Naive thymus-derived CD4-positive, alpha-beta T cell (primary cell): ENCODE measurements at places on chromosomes 1 and 21. TPM values are rescaled to one million over a fixed set of nuclear protein-coding genes. Genes with fewer than 3 reads are reported as not detected.

DNA sequence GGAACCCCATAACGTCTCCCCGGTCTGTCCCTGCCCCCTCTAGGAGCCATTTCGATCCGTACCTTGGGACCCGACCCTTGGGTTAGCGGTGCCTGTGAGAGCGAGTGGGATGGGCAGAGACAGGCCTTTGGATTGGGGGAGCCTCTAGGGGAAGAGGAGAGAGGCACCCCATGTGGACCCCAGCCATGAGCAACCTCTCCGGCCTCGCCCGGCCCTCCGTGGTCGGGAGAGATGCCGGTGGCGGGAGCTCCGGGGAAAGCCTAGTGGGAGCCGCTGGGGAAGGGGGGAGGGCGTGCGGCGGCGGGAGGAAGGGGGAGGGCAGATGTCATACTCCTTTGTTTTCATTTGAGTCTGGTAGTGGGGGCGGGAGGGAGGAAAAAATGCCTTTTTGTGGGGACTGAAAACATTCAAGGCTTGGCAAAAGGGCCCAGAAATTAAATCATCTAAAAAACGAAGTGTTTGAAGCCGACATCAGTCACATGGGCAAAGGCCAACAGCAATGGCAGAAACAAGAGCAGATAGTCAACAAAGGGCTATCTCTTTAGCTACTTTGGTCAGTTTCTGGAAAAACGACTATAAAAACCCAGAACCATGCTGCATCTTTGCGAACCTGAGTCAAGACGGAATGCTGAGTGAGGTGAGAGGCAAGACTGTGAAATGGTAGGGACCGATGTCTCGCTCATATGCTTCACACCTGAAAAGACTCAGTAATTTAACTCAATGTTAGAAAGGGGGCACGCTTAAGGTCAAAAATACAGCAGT lies 758 bp downstream of the PTBP2 start:
- H3K4me3 ChIP-seq = peak overlapping the region; percentile 89
- no peaks in the 10 kb centered on the region for H3K36me3 ChIP-seq
- H3K4me1 ChIP-seq = peaks cover 10% of the 10 kb centered on the region
- peak; percentile 64 for DNase-seq
- H3K27ac ChIP-seq = peak overlapping the region; percentile 84
- H3K27me3 ChIP-seq = no peaks in the 10 kb centered on the region

- H3K27ac ChIP-seq = no peak overlapping the region
- H3K27me3 ChIP-seq = no peaks in the 10 kb centered on the region
- peaks cover 16% of the 10 kb centered on the region for H3K4me1 ChIP-seq
- no peak overlapping the region for H3K4me3 ChIP-seq
- no peak for DNase-seq
Observed at GRCh38 chr1:39269349-39269748, 64.9 kb downstream of the MACF1 start.

DNA sequence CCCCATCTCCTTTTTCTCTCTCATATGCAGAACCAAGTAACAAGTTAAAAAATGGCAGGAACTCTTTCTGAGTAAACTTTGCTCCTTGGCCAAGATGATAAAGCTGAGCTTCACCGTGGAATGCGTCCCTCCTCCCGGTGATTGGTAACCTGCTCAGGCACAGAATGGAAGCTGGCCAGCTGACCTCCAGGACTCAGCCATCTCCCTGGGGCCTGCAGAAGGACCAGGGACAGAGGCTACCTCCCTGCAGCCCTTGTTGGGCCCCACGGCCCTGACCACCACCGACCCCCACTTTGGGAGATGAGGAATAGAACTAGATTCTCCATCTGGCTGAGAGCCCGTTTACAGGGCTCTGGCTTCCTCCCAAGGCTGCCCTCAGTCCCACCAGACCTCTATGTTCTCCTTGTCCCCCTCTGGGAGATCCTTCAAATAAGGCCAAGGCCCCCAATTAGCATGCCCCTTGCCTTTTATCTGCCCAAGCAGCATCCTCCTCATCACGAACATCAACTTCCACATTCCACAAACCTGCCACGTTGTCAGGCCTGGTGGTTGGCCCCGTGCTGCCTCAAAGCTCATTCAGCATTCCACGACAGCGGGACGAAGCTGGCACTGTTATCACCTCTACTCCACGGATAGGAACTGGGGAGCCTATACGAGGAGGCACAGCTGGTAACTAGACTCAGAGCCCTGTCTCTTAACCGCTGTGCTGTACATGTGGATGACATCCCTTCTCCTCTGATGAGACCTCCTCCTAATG lies 74.2 kb downstream of the CD34 start:
- H3K27ac ChIP-seq = peak overlapping the region; percentile 33
- H3K27me3 ChIP-seq = no peaks in the 10 kb centered on the region
- peaks cover 15% of the 10 kb centered on the region for H3K4me1 ChIP-seq
- no peaks in the 10 kb centered on the region for H3K36me3 ChIP-seq
- H3K4me3 ChIP-seq = no peak overlapping the region
- no peak for DNase-seq

DNA sequence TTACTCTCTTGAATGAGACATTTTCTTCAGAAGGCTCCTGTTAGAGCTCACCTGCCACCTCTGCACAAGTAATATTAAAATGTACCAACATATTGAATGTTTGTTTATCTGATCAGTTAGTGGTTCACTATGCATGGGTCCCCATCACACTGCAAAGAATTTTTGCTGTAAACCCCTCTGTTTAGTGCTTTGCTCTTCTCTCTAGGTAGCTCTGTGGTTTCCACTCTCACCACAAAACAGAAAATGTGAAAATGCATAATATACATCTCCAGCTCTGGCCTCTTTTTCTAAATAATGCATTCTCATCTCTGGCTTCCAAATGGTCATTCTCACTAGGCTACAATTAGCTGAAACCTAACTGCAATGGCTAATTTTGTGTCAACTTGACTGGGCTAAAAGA lies 176.7 kb downstream of the TRIM33 start:
- peak overlapping the region; percentile 15 for H3K4me3 ChIP-seq
- no peak for DNase-seq
- H3K4me1 ChIP-seq = peaks cover 63% of the 10 kb centered on the region
- H3K27ac ChIP-seq = peak overlapping the region; percentile 14

DNA sequence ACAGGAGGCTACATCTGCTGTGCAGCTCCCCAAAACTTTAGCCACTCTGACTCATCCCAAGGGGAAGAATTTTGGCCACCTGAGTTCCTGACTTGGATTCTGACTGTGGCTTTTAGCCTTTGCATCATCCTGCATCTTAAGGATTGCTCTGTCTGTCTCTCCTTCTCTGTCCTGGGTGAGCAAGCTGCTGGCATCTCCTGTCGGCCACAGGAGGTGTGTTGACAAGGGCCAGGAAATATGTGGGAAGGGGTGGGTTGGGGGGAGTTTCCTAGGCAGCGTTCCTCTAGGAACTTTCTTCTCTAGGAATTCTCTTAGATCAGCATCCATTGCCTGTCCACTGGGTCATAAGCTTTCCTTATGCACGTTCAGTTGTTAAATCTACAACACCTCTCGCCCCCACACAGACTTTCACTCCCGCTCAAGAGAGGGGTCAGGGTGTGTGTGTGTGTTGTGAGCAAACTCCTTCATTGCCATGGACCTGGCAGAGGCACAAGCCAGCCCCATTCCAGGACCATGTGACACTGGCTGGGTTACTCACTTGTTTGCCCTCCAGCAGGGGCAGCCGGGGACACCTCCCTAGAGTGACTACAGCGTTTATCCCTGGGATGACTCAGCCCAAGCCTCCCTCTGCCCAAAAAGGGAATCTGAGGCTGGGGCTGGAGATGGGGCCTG lies 145.0 kb upstream of the DUSP10 start:
- H3K4me1 ChIP-seq = no peaks in the 10 kb centered on the region
- H3K27me3 ChIP-seq = no peaks in the 10 kb centered on the region
- H3K4me3 ChIP-seq = no peak overlapping the region
- H3K36me3 ChIP-seq = no peaks in the 10 kb centered on the region
- DNase-seq = no peak

DNA sequence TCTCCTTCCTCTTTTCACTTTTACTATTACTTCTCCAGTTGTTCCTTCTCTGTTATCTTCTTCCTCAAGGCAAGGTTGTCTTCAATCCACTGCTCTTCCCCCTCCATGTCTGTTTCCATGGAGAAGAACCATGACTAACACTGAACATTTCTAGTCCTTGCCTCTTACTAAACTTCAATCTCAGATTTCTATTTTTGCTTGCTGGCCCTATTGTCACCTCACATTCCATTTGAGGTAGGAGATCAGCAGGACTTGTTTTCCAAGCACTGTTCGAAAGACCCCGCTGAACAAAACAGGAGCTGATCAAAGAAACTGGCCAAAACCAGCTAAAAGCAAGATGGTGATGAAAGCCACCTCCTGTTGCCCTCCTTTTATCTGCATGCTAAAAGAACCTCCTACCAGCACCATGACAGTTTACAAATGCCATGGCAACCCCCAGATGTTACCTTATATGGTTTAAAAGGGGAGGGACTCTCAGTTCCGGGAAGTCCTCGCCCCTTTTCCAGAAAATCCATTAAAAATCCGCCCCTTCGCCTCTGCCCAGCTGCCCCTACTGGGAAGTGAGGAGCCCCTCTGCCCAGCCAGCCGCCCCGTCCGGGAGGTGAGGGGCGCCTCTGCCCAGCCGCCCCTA lies 22.6 kb downstream of the GON4L start:
- H3K36me3 ChIP-seq = peaks cover 6% of the 10 kb centered on the region
- H3K4me3 ChIP-seq = no peak overlapping the region
- H3K27me3 ChIP-seq = no peaks in the 10 kb centered on the region
- H3K4me1 ChIP-seq = no peaks in the 10 kb centered on the region

Gene HRNR
- not detected for polyA plus RNA-seq
